ENCODE measurements at places on chromosomes 13 and 19. TPM values are rescaled to one million over a fixed set of nuclear protein-coding genes. Genes with fewer than 3 reads are reported as not detected.

Gene CEACAM4
- polyA plus RNA-seq = 0.39 TPM

Gene BRME1
- 67.1 TPM for polyA plus RNA-seq

Gene RUBCNL
- 6.2 TPM for polyA plus RNA-seq

Gene ZNF549
- polyA plus RNA-seq = 1.4 TPM

Gene BEST2
- 3.4 TPM for polyA plus RNA-seq

Gene KLK6
- polyA plus RNA-seq = not detected

Gene FBN3
- polyA plus RNA-seq = 0.04 TPM
